ENCODE measurements at places on chromosomes 3 and 15. TPM values are rescaled to one million over a fixed set of nuclear protein-coding genes. Genes with fewer than 3 reads are reported as not detected.

DNA sequence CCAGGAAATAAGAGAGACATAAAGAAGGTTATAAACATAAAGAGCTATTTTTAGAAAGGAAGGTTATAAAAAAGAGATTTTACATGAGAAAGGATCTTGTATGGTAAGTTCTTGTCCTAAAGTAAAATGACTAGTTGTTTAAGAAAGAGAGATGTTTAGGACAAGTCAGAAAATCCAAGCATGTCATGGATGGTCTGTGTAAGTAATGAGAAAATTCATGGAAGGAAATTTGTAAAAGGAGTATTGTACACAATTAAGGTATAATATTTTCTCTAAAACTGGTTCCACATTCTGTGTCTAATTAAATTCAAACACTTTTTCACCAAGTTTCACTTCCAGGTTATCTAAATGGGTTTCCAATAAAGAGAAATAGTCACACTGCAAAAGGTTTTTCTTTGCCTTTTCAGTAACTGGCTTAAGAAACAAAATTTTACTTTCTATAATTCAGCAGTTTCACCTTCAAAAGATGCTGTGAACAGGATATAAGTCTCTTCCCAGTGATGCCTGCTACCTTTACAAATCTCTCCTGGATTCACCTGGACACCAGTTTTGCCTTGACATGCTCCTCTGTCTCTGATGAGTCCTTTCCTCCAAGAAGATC lies 455.7 kb downstream of the ZIC1 start:
- DNase-seq, result no peak

DNA sequence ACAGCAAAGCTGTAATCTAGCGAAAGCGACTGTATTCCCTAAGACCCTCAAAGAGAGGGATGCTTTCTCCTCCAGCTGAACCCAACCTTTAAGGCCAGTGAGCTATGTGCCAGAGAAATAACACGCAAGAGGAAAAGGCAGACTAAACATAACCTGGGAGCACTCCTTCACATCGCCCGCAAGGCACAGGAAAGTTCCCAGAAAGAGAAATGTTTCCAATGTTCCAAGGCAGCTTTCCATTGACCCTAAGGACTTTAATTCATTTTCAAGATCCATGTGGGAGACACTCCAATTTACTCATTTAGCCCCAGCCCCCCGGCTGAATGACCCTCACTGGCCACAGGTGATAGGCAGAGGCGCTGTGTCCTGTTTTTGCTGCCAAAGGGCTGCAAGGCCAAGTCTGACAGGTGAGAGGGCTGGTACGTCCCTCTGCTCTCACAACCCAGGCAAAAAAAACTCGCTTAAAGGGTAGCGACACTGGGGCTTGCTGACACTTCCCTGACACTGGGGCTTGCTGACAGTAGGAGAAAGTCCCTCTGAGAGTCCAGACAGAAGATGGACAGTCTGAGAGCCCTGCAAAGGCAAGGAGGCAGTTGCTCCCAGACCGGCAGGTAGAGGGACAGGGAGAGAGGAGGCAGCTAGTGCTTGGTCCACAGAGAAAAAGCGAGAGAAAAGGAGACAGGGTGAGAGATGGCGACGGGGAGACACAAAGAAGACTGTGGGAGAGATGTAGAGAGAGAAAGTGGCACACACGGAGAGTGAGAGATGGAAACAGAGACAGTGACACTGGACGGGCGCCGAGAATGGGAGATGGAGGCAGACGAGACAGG lies 702 bp downstream of the ARHGEF3 start:
- DNase-seq, result no peak

- DNase-seq, result no peak
Measured at GRCh38 chr3:64987726-64988125, 299.9 kb upstream of the ADAMTS9 start.

MUSTN1 gene
- total RNA-seq, result 26.5 TPM
